ENCODE measurements at places on chromosomes 1 and 21. TPM values are rescaled to one million over a fixed set of nuclear protein-coding genes. Genes with fewer than 3 reads are reported as not detected.

DNA sequence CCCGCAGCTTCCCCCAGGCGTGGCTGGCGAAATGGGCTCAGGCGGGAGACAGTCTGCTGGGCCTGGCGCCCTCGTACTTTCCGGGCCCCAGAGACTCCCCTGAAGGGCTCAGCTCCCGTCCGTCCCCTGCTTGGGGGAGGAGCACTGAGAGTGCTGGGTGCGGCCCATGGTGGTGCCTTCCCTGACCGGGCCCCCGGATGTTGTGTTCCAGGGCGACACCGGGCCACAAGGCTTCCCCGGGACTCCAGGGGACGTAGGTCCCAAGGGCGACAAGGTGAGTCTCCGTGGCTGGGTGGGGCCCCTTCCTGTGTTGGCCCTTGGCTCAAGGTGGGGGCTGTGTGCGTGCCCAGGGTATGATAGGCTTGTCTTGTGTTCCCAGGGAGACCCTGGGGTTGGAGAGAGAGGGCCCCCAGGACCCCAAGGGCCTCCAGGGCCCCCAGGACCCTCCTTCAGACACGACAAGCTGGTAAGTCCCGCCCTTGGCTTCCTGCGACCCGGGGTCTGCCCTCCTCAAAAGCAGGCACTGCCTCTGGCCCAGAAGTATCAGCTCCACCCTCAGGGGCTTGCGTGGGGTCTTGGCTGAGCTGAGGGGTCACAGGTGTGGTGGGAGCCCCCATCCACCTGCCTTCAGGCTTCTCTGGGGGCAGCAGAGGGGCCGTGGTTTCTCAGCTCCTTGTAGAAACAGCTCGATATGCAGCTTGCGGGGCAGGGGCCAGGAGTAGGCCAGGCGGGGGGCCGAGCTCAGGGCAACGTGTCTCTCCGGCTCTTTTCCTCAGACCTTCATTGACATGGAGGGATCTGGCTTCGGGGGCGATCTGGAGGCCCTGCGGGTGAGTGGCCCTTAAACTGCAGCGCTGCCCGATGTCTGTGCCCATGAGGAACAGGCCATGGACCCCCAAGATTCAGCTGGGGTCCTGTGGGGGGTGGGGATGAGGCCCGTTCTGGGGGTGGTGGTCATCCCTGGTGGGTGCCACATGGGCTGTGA, 62.3 kb downstream of the SLC19A1 start:
- no peak overlapping the region for H3K4me3 ChIP-seq
- H3K27ac ChIP-seq: no peak overlapping the region
- no peaks in the 10 kb centered on the region for H3K27me3 ChIP-seq
- H3K4me1 ChIP-seq: peaks cover 15% of the 10 kb centered on the region
- H3K36me3 ChIP-seq: no peaks in the 10 kb centered on the region

- no peak overlapping the region for H3K4me3 ChIP-seq
- H3K4me1 ChIP-seq: no peaks in the 10 kb centered on the region
- H3K36me3 ChIP-seq: no peaks in the 10 kb centered on the region
- H3K27me3 ChIP-seq: no peaks in the 10 kb centered on the region
- DNase-seq: no peak
These were observed 15.2 kb upstream of the VTCN1 start for GRCh38 chr1:117225931-117226330.

- H3K27ac ChIP-seq: no peak overlapping the region
- no peak for DNase-seq
- H3K27me3 ChIP-seq: no peaks in the 10 kb centered on the region
- no peaks in the 10 kb centered on the region for H3K36me3 ChIP-seq
- no peaks in the 10 kb centered on the region for H3K4me1 ChIP-seq
- no peak overlapping the region for H3K4me3 ChIP-seq
These were observed 107.0 kb downstream of the PLXNA2 start for GRCh38 chr1:208137193-208137592.

- H3K36me3 ChIP-seq: no peaks in the 10 kb centered on the region
- no peaks in the 10 kb centered on the region for H3K27me3 ChIP-seq
- no peak for DNase-seq
- H3K4me1 ChIP-seq: no peaks in the 10 kb centered on the region
These were observed 15.5 kb downstream of the SLC6A17 start for GRCh38 chr1:110165761-110166231.

DNA sequence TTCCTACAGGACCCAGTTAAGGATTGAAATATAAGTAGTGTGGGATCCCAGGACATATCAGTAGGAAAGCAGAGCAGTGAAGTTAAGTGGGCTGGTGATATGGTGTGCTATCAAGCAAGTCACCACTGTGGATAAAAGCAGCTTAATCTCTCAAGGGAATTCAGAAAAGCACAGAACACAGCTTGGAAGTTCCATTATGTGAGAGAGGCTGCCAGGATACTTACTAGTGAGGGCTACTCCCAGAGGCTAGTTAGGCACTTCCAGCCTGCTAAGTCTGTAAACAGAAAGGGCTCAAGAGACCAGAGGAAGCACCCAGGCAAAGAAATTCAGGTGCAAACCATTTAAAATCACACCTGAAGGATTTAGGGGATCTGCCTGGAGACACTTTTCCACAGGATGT, 18.8 kb upstream of the GRIK1 start:
- H3K4me3 ChIP-seq: no peak overlapping the region
- no peak for DNase-seq
- H3K36me3 ChIP-seq: no peaks in the 10 kb centered on the region
- no peak overlapping the region for H3K27ac ChIP-seq

- H3K27me3 ChIP-seq: no peaks in the 10 kb centered on the region
- H3K4me1 ChIP-seq: peaks cover 16% of the 10 kb centered on the region
- H3K27ac ChIP-seq: peak overlapping the region; percentile 78
These were observed 216.8 kb upstream of the SGIP1 start for GRCh38 chr1:66317248-66317515.

- H3K4me3 ChIP-seq: no peak overlapping the region
- no peak for DNase-seq
- H3K4me1 ChIP-seq: no peaks in the 10 kb centered on the region
- no peaks in the 10 kb centered on the region for H3K36me3 ChIP-seq
- H3K27ac ChIP-seq: no peak overlapping the region
These were observed 34.3 kb upstream of the SIM2 start for GRCh38 chr21:36664662-36664990.

DNA sequence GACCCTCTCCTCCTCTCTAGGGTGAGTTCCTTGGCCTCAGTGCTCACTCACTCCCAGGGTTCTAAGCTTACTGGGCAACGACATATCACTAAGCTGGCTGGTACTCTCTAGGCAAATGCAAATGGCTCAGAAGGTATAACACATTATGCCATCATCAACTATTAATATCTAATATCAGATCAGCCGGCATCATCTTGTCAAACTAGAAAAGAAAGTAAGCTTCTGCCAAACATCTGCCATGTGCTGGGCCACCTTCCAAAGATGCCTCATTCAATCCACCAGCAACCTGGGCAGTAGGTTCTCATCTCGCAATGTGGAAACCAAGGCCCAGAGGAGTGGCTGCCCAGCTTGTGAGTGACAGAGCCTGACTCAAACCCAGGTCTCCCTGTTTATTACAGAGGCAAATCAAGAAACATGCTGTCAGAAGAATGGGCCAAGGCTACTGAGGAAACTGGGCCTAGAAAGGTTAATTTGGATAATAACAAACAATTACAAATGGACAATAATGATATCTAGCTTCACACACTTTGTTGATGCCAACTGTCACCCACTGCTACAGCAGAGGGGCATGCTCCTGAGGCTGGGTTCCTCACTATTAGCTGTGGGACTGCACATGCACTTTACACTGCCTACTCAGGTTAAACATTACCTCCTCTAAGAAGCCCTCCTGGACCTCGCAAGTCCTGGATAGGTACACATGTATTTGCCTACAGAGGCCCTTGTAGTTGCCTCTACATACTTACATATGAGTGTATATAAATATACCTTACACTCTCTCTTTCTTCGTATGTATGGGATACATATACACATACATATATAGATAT, 183.3 kb upstream of the JUN start:
- peaks cover 25% of the 10 kb centered on the region for H3K4me1 ChIP-seq
- DNase-seq: no peak
- no peaks in the 10 kb centered on the region for H3K36me3 ChIP-seq
- no peaks in the 10 kb centered on the region for H3K27me3 ChIP-seq
- peak overlapping the region; percentile 87 for H3K27ac ChIP-seq

DNA sequence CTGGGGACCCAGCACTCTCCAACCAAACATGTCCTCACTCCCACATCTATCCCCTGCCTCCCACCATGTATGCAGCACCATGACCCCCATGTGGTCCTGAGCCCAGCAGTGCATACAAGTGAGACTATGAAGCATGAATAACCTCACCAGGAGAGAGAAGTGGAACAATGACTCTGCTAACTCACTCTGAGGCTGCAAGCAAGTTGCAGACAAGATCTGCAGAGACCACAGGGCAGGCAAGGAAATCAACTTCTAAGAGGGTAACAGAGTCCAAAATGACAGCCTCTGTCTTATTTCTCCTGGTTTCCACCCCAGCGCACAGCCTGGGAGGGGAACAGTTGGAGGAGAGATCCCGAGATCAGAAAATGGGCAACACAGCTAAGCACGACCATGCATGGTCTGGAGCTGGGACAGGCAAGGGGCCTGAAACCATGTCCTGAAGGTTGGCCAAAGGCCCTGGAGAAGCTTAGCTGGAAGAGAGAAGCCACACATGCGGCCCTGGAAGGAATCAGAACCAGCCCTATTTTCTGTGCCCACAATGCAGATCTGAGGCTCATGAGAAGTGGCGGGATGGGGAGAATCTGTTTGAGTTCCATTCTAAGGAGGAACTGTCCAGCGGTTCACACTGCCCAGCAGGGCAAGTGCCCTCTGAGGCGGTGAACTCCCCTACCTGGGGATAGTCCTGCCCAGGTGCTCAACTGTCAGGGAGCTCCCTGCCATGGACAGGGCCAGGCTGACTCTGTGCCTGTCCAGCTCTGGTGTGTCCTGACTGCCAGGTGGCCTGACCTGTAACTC, 12.5 kb upstream of the REN start:
- no peak for DNase-seq
- H3K4me3 ChIP-seq: no peak overlapping the region
- no peaks in the 10 kb centered on the region for H3K36me3 ChIP-seq
- H3K4me1 ChIP-seq: no peaks in the 10 kb centered on the region
- H3K27me3 ChIP-seq: no peaks in the 10 kb centered on the region

DNA sequence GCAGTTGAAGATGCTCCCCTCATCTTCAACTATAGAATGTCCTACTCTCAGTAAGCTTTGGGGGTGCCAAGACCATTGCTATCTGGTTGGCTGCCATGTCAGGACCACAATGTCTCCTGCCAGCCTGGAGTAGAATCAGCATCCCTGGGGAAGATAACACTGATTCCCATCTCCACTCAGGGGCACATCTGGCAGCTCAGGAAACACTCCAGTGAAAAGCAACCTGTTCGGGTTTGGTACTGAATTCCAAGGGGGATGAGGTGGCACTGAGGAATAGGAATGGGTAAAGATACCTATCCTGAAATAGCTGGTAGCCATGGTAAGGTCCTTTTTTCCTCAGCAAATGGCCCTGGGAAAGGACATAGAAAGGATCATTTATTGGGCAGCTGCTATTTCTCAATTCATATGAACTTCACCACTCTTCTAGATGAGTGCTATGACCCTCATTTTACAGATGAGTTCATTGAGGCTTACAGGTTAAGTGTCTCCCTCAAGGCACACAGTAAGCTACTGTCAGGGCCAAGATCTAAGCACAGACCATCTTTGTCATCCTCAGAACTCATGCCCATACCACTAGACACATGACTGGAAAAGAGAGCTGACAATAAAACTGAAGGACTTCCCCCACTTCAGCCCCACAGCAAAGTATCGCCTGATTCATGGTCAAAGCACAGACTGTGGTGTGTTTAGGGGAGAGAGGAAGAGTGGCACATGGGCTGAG, 31.4 kb downstream of the AK2 start:
- H3K27ac ChIP-seq: no peak overlapping the region
- no peak for DNase-seq
- no peak overlapping the region for H3K4me3 ChIP-seq
- H3K27me3 ChIP-seq: no peaks in the 10 kb centered on the region
- H3K4me1 ChIP-seq: peaks cover 22% of the 10 kb centered on the region

DNA sequence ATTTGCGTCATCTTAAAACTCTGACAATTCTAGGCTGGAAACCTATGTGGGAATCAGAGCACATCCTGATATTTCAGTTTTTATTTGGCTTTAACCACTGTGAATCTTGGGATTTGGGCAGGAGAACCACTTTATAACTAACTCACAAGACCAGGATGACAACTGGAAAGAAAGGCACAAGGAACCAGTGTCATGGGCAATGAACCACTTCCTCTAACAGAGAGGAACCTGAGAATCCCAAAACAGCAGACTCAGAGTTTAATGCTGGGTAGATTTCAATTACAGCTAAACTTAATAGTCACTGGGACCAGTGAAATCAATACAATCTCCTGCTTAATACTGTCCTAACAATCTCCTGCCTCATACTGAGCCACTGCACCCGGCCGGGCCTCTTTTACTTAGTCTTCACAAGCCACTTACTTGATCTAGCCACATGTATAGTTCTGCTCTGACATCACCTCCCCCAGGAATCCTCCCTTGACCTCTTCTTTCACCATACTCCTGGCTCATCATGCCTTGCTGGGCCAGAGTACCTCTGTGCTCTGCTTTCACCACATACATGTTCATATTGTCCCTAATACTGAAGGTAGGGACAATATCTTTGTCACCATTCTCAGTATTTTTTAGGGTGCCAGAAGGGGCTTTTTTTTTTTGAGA, 20.2 kb upstream of the SLFNL1 start:
- H3K4me1 ChIP-seq: peaks cover 6% of the 10 kb centered on the region
- H3K27me3 ChIP-seq: no peaks in the 10 kb centered on the region
- no peak overlapping the region for H3K4me3 ChIP-seq
- DNase-seq: no peak
- no peak overlapping the region for H3K27ac ChIP-seq

Gene UBE2G2
- total RNA-seq: 165 TPM

Gene CIART
- total RNA-seq: 6.8 TPM

Gene CRYAA
- total RNA-seq: not detected

Gene RGS18
- 0.78 TPM for total RNA-seq

Gene TNFRSF4
- 0.90 TPM for total RNA-seq

All from tibial nerve (tissue), 4 donors.